Activated CD8-positive, alpha-beta memory T cell treated with anti-CD3 and anti-CD28 coated beads for 4 hours (primary cell): ENCODE measurements at places on chromosomes 6 and 20.

- no peak for DNase-seq
These were observed 661.4 kb upstream of the HS3ST5 start for GRCh38 chr6:115004204-115004603.

GRCh38 chr6:4125500-4125899 is 9.9 kb downstream of the ECI2 start:
- no peak for DNase-seq

DNA sequence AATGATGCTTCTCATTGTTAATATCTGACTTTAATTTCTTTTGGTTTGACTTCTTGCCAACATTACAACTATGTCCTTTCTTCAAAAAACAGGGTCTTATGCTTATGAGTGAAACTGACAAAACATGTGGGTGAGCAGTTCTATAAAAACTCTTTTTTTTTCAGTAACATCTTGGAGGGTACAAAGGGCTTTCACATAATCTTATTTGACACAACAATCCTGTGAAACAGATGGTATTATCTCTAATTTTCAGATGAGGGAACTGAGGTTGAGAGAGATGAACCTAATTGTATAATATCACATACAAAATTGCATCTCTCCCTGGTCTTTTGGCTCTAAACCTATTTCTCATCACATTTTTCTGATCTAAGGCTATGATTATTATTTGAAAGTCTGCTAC is 38.3 kb downstream of the MAPK14 start:
- no peak for DNase-seq

- DNase-seq, result no peak
These were observed 37.7 kb upstream of the RAB22A start for GRCh38 chr20:58271606-58272351.

DNA sequence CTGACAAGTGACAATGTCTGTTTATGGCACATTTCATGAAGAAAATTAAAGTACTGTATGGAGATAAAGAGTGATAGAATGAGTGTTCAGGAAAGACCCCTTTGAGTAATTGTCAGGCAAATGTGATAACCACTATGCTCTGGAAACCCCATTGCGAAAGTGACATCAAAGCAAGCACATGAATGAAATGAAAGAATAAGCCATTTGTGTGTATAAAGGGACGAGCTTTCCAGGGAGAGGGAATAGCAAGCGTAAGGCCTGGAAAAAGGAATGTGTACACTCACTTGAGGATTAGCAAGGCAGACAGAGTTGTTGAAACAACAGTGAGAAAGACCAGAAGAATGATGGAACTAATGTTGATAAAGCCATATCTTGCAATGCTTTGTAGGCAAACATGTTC is 490.0 kb downstream of the GRIK2 start:
- no peak for DNase-seq

GRCh38 chr20:50885781-50886180 is 45.5 kb downstream of the ADNP start:
- no peak for DNase-seq

DNA sequence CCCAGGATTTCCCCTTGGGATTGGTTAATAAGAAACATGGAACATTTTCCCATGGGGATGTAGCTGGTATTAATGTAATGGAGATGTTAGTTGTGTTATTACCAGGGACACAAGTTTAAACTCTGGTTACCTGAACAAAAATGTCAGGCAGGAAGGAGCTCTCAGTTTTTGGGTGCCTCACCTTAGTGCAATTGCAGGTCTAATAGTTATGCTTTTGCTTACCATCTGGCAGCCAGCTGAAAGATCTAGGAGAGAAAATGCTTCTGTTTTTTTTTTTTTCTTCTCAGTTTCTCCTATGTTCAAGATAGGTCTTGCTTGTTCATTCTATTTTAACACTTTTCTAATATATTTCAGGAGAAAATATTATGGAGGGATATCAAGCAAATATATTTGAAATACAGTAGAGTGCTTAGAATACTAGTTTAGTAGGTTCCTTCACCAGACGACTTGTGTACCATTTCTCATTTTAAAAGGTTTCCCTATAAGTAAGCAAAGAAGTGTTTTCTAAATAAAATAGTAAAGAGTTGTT is 4.2 kb upstream of the UBE2J1 start:
- no peak for DNase-seq

- no peak for DNase-seq
These were observed 668.4 kb downstream of the C6orf118 start for GRCh38 chr6:164640956-164641355.

GRCh38 chr6:108666656-108667260 is 106.0 kb downstream of the FOXO3 start:
- no peak for DNase-seq

GRCh38 chr20:38770546-38770945 is 22.3 kb downstream of the ACTR5 start:
- no peak for DNase-seq

GRCh38 chr20:728256-728944 is 39.9 kb downstream of the SLC52A3 start:
- no peak for DNase-seq

GRCh38 chr20:9581509-9581908 is 67.1 kb downstream of the LAMP5 start:
- DNase-seq, result no peak

DNA sequence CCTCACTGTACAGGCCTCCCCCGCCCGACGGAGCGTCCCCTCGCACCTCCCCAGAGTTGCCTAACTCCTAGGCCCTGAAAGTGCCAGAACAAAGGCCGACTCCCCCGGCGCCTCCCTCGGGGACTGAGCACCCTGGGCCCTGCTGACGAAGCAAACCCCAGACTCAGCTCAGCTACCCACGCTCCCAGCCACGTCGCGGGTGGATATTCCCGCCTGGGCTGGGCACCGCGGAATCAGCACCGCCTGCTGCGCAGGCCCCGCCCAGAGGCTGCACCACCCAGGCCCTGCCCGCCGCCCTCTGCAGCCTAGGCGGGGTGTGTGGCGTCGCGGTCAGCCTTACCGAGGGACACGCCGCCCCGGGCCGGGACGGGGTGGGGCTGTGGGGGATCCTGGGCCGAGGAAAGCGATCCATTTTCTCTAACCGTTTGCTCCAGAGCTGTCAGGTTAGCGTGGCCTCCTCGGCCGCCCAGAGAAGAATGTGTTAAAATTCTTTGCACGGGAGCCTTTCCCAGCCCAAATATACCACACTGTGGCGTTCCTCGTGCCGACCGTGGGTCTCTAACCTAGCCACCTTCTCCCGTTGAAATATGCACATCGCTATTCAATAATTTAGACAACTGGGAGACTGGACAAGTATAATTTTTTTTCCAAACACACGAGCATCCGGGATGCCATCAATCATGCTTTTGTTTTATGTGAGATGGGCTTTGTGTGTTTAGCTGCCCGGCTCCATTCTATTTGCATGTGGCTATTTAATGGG is 31.4 kb downstream of the TFAP2A start:
- no peak for DNase-seq

- no peak for DNase-seq
These were observed 29.3 kb upstream of the TXNDC5 start for GRCh38 chr6:7939864-7940228.

DNA sequence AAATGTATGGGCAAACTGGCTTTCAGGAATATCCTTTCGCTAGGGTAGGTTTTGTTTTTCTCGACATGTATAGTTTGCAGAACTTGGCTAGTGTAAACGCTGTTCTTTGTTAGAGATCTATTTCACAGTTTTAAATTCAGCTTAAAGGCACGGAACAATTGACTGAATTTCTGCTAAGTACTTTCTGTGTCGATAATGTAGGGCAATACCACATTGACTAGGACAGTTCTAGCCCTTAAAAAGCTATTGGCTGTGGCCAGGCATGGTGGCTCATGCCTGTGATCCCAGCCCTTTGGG is 92.8 kb downstream of the CEP57L1 start:
- DNase-seq, result no peak

DNA sequence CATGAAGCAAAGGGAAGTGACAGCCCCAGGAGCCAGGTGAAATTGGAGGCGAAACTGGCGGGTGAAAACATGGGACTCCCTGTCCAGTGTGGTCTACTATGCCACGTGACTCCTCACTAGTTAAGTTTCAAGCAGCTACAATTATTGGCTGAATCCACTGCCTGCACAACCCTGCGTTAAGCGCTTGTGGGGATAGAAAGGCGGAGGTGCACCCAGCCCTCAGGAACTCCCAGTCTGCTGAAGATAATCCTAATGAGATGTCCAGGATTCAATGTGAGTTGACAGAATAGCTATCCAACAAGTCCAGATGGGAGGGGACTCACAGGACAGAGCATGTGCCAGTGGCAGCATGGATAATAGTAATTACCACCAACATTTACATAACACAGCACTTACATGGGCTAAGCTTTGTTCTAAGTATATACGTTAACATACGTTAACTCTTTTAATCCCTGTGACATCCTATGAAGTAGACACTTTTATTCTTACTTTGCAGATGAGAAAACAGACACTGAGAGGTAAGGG is 1.8 kb downstream of the MOCS1 start:
- DNase-seq, result no peak

DNA sequence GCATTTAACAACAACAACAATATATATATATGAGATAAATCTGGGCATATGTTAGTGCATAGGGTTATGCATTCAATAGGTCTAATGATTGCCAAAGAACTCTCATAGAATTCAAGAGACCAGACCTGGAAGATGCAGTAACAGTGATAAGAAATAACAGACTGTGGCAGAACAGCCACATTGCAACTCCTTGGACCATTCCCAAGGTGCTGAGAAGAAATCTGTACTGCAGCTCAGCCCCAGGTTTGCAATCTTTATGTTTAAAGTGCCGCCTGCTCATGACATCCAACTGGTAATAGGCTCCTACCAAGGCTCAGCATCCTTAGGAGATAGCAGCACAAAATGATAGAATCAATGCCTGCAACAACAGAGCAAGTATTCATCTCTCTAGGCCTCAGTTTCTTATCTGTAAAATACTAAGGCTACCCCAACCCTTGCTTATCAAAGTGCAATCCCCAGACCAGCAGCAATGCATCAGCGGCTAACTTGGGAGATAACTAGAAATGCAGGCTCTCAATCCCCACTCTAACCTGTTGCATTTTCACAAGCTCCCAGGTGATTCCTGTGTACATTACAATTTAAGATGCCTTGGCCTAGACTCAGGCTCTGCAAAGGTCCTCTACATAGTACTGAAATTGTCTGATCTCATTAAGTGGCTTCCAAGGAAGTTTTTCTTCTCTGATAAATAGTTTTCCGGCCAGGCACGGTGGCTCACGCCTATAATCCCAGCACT is 30.6 kb upstream of the PIM1 start:
- no peak for DNase-seq

DNA sequence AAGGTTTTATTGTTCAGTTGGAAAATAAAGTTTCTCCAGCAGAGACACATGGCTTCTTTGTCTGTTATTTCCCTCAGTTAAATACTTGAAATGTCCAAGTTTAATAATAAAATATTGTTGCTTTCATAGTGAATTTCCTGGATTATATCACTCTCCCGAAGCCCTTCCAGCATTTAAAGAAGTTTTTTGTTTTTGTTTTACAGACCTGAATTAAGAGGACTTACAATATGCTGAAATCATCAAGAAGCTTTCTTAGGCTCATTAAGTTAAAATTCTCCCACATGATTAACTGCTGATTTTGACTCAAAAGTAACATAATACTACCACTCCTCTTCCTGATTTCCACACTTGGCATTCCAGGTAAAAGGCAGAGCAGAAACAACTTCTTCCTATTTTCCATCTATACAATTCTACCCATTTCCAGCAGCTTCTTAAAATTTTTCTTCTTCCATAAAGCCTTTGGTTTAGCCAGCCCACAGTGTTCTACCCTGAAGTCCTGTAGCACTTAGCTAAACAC is 35.8 kb downstream of the PDSS2 start:
- DNase-seq, result no peak

- no peak for DNase-seq
These were observed 189.5 kb downstream of the TMEM242 start for GRCh38 chr6:157133856-157134255.

DNA sequence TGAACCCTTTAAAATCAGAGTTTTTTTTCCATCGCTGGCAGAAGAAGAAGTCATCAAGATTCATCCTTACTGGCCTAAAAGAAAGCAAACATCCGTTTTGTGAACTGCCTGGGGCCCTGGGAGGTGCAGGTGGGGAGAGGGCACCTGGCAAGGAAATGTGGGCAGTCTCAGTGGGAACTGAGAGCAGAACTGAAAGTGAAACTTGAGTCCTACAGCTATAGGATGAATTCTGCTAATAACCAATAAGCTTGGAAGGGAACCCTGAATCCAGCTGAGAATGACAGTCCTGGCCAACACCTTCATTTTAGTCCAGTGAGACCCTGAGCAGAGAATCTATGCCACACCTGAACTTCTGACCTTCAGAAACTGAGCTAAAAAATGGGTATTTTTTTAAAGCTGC is 130.1 kb upstream of the ASCC3 start:
- no peak for DNase-seq

GRCh38 chr20:39117491-39117890 is 155.3 kb downstream of the DHX35 start:
- no peak for DNase-seq

DNA sequence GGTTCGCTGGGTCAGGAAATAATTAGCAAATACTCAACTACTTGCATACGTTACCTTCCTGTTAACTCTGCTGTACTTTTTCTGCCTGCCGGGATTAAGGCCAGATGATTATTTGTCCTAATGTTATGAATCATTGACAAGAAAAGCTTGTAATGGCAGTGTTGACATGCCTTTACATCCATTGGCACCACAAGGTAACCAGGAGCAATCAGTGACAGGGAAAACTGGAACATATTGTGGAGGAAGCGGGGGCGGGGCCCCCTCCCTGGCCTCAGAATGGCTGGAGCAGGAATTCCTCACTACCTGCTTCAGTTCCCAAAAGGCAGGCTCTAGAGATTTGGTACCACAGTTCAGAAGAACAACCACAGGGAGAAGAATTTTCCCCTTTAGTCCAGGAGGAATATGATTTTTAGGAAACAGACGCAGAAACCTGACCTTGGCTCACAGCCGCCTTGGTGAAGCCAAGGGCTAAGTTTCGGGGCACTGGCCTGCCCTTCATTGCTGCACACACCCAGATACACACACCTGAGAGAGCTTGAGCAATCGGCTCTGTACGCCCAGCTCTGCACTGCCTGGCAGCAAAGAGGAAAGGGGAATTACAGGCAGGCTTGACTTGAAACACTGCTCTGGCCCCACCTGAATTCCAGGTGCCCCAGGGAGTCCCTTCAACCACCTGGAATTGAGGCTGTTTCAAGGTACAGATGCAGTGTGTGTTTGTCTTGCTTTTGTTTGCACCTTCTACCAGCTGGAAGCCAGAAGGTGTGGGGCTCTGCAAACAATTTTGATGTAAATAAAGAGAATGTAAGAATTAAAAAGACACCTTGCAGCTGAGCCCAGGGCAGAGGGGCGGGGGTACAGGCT is 89.8 kb downstream of the MYB start:
- no peak for DNase-seq

DNA sequence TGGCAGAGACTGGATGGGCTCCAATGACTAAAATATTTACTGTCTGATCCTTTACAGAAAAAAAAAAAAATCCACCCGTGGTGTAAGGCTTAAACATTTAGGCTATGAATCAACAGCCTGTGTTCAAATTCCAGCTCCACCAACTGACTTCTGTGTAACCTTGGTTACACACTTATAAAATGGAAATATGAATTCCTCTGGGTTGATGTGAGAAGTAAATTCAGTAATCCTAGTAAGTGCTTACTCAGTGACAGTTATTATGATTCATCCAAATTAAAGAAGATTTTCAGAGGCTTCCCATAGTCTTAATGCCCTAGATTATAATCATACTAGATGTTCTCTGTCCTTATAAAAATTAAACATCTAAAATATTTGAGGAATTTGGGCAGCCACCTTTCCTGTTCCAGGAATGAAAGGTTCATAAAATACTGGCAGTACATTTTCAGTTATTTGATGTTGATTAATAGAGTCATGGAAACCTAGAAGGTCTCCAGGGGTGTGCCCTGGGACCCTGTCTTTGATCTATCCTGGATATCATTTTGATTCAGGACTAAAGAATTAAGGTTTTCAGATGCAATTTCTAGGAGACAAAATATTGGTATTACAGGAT is 180.3 kb upstream of the ZNF217 start:
- no peak for DNase-seq
